T-helper 1 cell (primary cell): ENCODE measurements at places on chromosomes 12 and 14.

DNA sequence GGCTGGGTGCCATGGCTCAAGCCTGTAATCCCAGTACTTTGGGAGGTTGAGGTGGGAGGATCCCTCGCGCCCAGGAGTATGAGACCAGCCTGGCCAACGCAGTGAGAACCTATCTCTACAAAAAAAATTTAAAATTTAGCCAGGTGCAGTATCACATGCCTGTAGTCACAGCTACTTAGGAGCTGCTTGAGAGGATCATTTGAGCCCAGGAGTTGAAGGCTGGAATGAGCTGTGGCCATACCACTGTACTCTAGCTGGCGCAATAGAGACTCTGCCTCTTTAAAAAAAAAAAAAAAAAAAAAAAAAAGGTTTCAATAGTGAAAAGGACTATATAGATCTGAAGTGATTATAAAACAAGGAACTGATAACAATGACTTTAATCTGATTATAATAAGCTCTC lies 13.5 kb downstream of the PSMA3 start:
- no peak for DNase-seq

- DNase-seq = no peak
These were observed 64.2 kb upstream of the RIC8B start for GRCh38 chr12:106710143-106710893.

- DNase-seq = no peak
These were observed 4.5 kb downstream of the PGF start for GRCh38 chr14:74950795-74951442.

DNA sequence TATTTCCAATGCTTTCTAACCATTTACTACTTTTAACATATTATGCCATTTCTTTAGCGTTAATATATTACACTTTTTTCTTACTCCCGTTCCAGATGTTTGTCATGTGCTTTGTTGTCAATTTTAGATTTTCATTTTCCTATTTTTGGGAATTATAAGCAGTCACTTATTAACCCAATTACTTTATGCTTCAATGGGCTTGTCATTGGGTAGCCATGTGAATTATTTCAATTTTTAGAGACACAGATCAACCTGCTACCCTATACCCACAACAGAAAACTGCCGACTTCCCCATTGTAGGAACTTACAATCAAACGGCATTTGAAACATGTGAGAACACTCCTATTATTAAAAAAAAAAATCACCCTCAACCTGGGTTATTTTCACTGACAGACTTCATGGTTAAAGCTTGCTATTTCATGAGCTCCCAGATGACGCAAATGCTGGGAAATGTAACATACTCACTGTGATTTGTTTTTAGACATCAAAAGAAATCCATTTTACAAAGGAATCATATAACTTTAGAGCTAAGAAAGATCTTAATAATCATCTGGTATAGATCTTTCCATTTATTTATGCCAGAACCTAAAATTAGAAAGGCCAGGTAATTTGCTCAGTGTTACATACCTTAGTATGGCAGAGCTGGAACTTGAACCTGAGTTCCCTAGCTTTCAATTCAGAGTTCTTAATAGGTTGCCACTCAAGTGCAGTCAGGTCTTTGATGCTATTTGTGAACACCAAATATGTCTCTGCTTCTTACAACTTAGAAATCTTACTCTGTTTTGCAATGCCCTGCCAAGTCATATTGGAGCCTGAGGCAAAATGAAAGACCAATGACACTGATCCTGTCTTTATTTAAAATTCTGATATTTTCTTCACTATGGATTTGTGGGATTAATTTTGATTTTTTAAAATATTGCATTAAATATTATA lies 340.4 kb downstream of the RAD51B start:
- no peak for DNase-seq

GRCh38 chr12:2759733-2760132 lies 35.0 kb upstream of the FKBP4 start:
- DNase-seq = no peak

DNA sequence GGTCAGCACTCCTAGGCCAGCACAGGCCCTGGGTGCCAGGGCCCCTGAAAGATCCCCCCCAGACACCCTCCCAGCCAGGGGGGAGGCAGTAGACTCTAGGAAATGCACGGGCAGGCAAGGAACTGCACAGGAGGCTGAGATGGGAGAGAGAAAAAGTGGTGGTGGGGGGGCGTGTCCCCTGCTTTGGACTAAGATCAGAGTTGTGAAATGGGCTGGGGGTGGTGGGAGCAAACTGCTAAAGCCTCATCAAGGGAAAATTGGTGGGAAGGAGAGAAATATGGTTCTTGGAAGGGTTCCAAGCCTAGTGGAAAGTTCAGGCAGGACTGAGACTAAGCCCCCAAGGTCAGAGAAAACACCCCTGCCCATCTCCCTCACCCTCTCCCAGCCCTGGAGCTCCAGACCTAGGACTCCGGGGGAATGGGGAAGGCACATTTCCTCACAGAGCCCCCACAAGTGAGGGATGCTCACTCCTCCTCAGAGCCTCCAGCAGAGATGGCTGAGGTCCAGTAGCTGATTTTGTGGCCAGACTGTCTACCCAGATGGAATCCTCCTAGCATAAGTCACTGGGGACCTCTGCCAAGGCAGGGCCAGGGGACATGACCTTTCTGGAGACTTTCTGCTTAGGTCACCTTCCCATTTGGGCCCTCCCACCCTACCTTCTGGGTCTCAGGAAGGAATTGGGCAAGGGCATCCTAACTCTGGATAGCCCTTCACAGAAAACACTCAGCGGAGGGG lies 29.8 kb downstream of the FIGNL2 start:
- DNase-seq = no peak

DNA sequence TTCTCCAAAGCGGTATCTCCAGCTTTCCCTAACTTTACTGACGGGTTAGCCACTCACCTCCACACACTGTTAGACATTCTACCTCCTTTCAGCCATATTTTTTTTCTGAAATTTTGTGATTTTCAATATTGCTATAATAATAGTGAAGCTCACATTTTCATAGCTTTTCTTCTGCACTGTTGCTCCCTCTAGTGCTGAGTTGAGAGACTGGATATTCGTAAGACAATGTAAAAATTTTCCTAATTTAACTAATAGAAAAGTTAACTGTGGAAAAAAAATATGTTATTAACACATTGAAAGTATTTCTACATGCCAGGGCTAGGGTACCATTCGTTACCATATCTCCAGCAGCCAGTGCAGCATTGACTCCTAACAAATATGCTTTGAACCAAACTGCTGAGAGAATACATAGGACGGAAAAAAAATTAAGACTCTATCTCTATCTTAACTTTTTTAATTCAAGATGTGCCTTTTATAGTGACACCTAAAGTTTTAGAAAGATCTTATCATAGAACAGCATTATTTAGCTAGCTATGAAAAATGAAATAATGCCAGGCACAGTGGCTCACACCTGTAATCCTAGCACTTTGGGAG lies 48.7 kb upstream of the ABCC9 start:
- no peak for DNase-seq

DNA sequence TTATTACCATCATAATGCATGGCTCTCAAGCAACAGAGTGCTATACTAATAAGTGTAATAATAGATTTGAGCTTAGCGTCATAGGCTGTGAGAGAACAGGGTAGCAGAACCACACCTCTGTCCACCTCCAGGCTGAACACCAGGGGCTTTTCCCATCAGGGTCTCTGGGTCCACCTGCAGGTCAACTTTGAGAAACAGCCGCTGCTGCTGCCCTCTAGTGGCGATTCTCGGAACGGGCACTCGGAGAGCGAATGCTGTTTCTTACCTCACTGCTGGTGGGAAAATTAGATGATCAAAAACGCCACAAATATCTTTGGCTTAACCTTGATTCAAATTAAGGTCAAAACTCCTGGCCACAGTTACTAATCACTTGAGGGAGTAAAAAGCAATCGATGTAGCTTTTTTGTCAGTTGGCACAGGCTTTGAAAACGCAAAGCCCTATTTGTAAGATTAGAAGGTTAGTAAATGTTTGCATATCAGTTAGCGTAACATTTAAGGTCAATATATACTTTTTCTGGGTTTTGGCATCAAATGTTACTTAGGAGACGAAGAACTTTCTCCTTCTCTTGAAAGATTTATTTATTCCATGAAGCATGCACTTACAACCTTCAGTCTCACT lies 127.9 kb upstream of the TMEM132D start:
- peak; percentile 13 for DNase-seq

GRCh38 chr14:96455588-96455987 lies 46.6 kb upstream of the PAPOLA start:
- DNase-seq = no peak

DNA sequence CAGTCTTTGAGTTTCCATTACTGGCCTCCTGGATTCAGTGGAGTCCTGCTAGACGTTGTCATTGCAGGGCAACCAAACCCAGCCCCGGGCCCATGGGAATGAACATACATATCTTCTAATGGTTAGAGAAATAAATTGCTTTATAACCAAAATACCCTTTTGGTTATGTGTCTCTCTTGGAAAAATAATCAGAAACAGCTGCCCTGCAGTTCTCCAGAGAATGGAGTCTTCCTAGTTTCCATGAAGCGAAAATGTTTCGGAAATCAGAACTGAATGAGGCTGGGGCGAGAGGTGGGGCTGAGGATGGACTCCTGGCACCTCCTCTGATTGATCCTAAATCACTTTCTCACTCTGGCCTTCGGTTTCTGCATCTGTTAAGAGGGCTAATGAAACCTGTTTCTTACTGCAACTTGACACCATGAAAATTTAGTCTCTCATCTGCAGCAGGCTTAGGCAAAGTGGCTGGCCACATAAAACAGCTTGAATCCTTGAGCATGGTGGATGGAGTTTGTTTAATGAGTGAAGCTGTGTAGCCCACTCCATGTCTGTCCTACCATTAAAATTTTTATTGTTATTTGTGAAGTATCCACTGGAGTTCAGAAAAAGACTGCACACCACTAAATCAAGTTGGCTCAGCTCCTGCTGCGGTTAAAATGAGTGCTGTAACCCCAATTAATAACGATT lies 198.9 kb downstream of the CACNA1C start:
- no peak for DNase-seq

DNA sequence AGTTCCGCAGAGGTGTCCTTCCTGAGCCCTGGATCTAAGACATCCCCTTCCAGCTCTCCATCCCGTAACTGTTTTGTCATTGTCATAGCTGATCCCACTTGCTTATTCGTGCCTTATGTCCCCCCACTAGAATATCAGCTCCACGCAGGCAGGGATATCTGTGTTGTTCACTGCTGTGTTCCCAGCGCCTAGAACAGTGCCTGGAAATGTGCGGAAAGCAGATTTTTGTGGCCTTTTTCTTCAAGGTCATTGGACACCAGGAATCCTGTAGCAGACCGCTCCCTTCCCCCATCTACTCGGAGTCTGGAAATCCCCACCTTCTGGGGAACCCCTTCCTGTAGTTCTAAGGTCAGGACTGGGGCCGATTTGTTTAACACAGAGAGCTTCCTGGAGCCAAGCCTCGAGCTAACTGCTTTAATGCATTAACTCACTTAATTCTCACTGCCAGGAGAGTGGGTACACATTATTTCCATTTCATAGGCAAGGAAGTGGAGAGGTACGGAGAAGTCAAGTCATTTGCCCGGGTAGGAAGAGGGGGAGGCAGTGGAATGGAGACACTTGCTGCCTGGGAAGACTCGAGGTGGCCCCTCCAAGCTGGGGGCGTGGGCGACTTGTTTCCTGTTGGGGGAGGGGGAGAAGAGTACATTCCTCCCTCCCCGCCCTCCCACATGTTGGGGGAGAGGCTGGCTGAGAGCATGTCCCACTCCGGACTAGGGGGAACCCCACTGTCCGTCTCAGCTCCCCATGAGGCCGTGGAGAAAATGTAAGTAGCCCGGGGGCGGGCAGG lies 1.2 kb upstream of the SH2B3 start:
- DNase-seq = no peak

DNA sequence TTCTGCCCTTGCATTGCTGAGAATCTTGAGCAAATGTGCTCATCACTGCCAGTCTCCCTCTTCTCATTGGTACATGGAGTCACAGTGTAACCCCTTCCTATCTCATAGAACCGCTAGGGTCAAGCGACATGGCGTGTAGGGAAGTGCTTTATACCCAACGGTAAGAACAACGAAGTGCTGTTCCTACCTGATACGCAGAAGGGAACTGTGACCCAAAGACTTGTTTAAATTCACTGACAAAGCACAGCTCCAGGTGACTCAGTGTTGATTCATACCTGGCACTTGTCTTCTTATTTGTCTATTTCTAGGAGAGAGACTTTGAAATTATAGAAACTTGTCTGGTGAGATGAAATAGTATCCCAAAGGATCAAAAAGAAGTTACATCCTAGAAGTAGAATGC lies 53.7 kb downstream of the FBXL14 start:
- no peak for DNase-seq

DNA sequence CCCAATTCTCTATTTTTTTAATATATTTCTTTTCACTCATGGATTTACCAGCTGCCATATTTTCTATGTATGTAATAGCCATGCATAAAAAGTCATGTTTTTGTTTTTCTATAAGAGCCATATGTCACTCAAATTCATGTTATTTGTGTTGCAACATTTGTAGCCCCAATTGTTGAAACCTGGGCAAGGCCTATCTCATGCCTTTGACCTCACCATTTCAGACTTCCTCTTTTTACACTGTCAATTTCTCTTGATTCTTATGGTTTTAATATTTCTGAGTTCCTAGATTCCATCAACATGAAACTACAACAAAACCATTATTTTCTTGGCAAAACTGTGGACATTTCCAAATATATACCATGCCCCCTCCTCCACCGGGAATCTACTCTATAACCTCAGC lies 647.5 kb downstream of the C12orf50 start:
- no peak for DNase-seq
